Posterior vena cava (tissue), 2 donors: ENCODE measurements at places on chromosomes 7 and 10. TPM values are rescaled to one million over a fixed set of nuclear protein-coding genes. Genes with fewer than 3 reads are reported as not detected.

NKX6-2 gene
- not detected for total RNA-seq

GPR26 gene
- not detected for total RNA-seq

CTNNA3 gene
- 5.3 TPM for total RNA-seq

CCSER2 gene
- total RNA-seq: 85.4 TPM
